ENCODE measurements at places on chromosomes 3 and 15.
A peak's percentile ranks its signal among the peaks of the same experiment; 100 is the strongest.

GRCh38 chr3:49329186-49329585 lies 10.7 kb downstream of the USP4 start:
- DNase-seq, result no peak

DNA sequence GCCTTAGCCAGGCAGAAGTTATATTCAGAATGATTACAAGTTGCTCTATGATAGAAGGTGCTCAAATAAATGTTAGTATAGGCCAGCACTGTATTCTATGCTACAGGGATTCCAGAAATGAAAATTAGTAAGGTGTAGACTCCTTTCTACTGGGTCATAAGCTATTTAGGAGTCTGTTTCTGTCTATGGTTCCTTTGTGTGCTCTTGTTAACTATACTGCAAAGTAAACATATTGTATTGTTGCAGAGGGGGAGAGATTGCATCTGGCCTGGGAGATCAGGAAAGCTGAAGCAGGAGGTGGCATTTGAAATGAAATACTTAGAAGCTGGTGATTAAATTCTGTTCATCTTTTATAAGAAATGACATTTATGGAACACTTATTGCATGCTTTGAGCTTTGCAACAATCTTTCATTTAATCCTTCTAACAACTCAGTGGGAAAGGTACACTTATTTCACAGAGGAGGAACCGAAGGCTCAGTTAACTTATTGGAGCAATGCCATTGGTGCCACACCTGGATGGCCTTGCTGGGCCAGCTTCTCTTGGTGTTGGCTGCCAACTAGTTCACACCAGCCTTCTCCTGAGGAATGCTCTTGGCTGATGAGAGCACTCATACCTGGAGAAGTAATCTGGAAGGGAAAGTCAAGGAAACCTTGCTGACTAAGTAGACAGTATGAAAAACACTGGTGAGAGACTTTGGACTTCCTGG lies 39.1 kb downstream of the ABHD5 start:
- DNase-seq, result no peak

- DNase-seq, result no peak
Measured at GRCh38 chr3:188299068-188299467, 145.1 kb downstream of the LPP start.

DNA sequence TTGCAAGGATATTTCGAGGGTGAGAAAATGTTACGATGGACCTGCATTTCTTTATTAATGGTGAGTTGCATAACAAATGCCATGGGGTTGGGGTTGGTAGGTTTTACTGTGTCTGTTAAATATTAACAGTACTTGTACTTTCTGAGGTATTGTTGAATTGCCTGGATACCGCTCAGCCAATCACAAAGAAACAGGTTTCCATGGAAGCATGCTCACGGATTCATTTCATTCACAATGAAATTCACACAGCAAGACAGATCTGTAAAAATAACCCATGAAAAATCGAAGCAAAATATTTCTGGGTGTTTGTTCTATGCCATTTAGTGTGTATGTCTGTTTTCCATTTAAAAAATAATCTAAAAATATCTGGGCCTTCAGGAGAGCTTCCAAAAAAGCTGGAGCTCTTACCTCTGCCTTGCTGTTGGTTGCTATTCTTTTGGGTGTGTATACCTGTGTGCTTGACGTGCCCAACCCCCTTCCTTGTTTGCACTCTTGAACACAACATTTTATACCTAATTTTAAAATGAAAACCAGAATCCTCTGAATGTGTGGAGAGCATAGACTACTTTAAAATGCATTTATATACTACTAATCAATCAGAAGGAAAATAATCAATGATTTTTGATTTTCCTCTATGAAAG lies 479.8 kb upstream of the TBL1XR1 start:
- DNase-seq, result no peak

DNA sequence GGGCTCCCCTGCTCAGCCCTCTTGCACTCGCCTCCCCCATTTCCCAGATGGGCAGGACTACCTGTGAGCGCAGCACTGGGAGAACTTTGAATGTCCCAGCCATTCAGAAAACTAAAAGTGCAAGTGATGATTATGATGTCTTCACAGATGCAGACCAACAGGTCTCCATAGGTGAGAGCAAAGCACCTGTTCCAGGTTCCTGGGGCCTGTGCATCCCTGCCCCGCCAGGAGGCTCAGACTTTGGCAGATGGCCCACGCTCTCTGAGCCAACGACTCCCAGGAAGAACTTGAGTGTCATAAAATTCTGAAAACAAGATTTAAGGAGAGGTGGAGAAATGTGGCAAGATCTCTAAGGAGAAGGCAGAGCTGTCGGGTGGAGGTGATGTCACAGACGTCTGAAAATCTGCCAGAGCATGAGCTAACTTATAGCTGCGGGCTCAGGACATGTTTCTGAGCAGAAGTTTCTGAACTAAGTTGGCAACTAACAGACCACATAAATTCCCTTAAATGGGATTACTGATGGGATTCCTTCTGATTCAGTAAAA lies 110.8 kb upstream of the IGF1R start:
- DNase-seq, result no peak

DNA sequence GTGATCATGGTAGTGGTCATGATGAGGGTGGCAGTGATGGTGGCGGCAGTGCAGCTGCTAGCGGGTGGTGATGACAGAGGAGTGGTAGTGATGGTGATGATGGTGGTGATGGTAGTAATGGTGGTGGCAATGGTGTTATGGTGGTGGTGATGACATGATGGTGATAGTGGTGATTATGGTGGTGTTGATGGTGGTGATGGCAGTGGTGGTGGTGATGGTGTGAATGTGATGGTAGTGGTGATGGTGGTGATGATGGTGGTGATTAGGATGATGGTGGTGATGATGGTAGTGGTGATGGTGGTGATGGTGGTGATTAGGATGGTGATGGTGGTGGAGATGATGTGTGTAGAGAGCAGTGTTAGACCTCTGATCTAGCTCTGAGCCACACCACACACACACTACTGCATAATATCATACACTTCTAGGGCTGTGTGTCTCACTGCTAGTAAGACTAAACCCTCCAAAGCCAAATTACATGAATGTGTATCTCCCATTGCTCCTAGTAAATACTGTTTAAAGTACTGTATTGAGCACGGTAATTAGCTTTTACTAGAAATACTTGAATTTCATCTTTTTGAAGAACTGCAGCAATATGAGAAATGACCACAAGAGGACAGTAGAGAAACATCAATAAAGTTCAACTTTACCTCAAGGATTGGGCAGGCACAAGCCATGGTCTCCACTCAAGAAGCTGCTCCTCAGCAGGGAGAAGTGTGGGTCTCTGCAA lies 28.8 kb downstream of the TMED3 start:
- peak; percentile 20 for DNase-seq

GRCh38 chr15:93505506-93505905 lies 416.5 kb upstream of the RGMA start:
- DNase-seq, result no peak

- DNase-seq, result no peak
Measured at GRCh38 chr3:116899253-116899652, 189.7 kb downstream of the TUSC7 start.

- no peak for DNase-seq
Measured at GRCh38 chr3:157406394-157406793, 30.3 kb upstream of the PTX3 start.

DNA sequence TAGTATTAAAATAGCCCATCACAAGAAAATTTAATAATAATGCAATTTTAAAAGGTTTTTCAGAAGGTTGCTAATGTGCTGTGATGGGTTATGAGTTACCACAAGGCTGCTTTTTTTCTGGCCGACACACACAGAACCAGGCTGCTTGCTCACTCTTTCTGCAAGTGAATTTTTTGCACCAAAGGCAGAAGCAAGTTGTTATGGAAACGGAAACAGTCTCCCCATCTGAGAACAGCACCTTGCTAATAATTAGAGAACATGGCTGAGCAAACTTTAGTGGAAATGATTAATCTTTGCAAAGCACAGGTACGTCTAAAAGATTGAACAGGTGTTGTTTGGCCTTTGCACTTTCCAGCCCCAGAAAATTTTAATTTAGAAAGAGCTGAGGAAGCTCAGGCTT lies 51.0 kb downstream of the CACNA2D3 start:
- DNase-seq, result no peak

DNA sequence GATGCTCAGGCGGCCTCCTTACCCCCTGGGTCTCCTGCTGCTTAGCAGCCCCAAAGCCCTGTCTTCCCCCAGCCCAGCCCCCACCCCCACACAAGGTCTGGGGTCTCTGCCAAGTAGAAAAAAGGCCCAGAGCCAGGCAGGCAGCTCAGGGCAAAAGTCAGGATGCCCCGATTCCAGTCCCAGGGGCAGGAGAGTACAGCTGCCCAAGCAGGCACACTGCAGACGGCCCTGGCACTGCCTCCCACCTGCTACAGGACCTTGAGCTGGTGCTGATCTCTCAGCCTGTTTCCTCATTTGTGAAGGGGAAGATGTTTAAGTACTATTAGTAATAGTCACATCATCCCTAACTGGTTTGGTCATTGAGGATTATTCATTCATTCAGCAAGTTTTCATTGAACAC lies 12.6 kb downstream of the TMEM43 start:
- DNase-seq, result no peak

GRCh38 chr15:75867449-75867848 lies 24.2 kb downstream of the UBE2Q2 start:
- DNase-seq, result no peak

GRCh38 chr3:98329392-98330124 lies 24.1 kb upstream of the OR5K4 start:
- DNase-seq, result peak; percentile 9

DNA sequence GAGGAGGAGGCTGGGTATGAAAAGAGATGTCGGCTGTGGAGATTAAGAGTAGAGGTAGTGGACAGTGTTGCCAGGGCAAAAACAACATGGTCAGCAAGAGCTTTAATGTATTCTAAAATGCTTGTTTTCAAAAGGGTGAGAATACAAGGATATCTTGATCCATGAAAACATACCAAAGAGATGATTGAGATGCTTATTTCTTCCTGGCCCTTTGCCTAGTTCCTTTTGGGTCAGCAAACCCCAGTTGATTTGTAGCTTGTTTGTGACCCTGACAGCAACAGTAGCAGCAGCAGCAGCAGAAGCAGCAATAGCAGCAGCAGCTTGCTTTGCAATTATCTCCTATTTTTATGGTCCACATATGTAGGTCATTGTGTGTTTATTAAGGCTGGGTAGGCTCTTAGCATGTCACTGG lies 337.3 kb downstream of the LPP start:
- peak; percentile 52 for DNase-seq

GRCh38 chr3:53835257-53835656 lies 11.0 kb downstream of the CHDH start:
- DNase-seq, result no peak

- no peak for DNase-seq
Measured at GRCh38 chr15:48954538-48954937, 9.2 kb downstream of the SHC4 start.

GRCh38 chr3:156602424-156602823 lies 47.5 kb upstream of the SSR3 start:
- DNase-seq, result no peak

GRCh38 chr3:11236588-11237461 lies 35.4 kb upstream of the ATG7 start:
- peak; percentile 32 for DNase-seq

DNA sequence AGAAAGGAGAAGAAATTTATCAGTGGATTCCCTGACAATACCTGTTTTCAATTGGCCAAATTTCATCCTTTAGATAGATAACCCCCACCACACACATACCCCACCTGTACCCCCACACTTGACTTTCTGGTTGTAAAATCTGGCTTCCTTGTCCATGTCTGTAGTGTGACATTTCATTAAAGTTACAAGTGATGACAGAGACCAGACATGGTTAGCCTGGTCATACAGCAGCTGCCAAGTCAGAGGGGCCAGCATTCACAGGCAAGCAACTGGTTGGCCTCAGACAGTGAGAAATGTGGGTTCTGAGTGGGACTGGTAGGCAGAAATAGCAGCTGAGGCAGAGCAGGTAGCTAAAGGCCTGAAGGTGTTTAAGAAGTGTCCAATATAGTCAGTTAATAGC lies 238.6 kb upstream of the SOX14 start:
- no peak for DNase-seq

- no peak for DNase-seq
Measured at GRCh38 chr3:172098698-172099494, 59.5 kb downstream of the FNDC3B start.

- no peak for DNase-seq
Measured at GRCh38 chr3:80241791-80242190, 474.0 kb upstream of the ROBO1 start.

- no peak for DNase-seq
Measured at GRCh38 chr15:34644851-34645250, 61.4 kb upstream of the GOLGA8B start.

GRCh38 chr15:62125773-62126172 lies 39.3 kb downstream of the C2CD4B start:
- DNase-seq, result no peak

DNA sequence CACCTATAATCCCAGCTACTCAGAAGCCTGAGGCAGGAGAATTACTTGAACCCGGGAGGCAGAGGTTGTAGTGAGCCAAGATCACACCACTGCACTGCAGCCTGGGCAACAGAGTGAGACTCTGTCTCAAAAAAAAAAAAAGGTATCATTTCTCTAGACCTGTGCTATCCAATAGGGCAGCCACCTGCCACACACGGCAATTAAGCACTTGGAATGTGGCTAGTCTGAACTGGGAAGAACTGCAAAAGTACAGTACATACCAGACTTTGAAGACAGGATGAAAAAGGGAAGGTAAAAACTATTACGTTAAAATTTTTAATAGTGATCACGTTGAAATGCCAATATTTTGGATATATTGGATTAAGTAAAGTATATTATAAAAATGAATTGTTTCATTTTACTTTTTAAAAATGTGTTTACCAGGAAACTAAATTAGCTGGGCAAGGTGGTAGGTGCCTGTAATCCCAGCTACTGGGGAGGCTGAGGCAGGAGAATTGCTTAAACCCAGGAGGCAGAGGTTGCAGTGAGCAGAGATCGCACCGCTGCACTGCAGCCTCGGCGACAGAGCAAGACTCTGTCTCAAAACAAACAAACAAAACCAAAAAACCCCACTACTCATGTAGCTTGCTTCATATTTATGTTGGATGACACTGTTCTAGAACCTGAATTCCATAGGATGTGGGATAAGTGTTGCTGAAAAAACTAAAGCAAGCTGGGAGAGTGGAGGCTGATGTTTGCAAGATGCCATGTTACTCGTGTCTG lies 2.3 kb downstream of the CYP8B1 start:
- no peak for DNase-seq

GRCh38 chr3:184524981-184525336 lies 36.6 kb upstream of the EPHB3 start:
- no peak for DNase-seq

GRCh38 chr3:102329561-102329960 lies 105.3 kb upstream of the ZPLD1 start:
- no peak for DNase-seq
